B cell (primary cell): ENCODE measurements at places on chromosomes 7 and 10. TPM values are rescaled to one million over a fixed set of nuclear protein-coding genes. Genes with fewer than 3 reads are reported as not detected.

DNA sequence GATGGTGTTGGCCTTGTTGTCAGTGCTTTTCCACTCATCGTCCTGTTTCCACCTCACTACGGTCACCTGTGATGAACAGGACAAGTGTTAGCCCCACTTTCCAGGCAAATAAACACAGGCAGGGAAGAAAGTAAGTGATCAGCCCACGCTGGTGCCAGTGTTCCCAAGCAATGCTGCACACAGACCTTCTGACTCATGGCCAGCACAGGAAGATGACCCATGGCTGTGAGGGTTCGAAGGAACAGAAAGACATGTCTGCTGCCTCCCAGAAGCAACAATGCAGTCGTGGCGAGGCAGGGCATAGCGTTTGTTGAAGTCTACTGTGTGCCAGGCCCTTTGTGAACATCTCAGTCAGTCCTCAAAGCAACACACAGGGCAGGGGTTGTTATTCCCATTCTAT, 35.7 kb downstream of the SLC29A3 start:
- H3K27me3 ChIP-seq = no peaks in the 10 kb centered on the region
- no peak overlapping the region for H3K4me3 ChIP-seq
- DNase-seq = no peak
- peaks cover 23% of the 10 kb centered on the region for H3K4me1 ChIP-seq
- peaks cover 7% of the 10 kb centered on the region for H3K36me3 ChIP-seq

GRCh38 chr10:73159038-73159648, 8.7 kb downstream of the ECD start:
- H3K4me1 ChIP-seq = no peaks in the 10 kb centered on the region
- peaks cover 41% of the 10 kb centered on the region for H3K36me3 ChIP-seq
- no peaks in the 10 kb centered on the region for H3K27me3 ChIP-seq
- no peak overlapping the region for H3K27ac ChIP-seq
- H3K4me3 ChIP-seq = no peak overlapping the region

DNA sequence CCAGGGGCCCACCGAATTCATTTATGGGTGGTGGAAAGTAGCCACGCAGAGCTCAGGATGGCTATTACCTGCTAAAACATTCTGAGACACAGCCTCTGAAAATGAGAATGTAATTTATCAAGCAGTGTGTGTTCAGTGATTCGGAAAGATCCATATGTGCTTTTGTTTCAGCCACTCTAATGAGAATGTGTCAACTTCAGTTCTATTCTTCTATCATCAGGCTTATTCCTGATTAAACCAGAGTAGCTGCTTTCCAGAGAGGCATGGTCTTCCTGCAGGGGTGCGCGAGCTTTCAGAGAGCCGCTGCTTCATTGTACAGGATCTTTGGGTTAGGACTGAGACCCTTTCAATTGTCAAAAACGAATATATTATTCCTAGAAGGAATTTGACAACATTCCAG, 167.6 kb downstream of the OTUD1 start:
- no peak overlapping the region for H3K27ac ChIP-seq
- H3K4me1 ChIP-seq = no peaks in the 10 kb centered on the region
- no peak overlapping the region for H3K4me3 ChIP-seq
- H3K27me3 ChIP-seq = no peaks in the 10 kb centered on the region
- H3K36me3 ChIP-seq = no peaks in the 10 kb centered on the region

The LMOD2 gene
- polyA plus RNA-seq = not detected in 2 replicates

The IKZF1 gene
- 199 and 229 TPM in 2 replicates for polyA plus RNA-seq

- H3K27ac ChIP-seq = peak overlapping the region; percentile 67
- peak overlapping the region; percentile 54 for H3K4me3 ChIP-seq
- DNase-seq = peak; percentile 51
- peaks cover 41% of the 10 kb centered on the region for H3K4me1 ChIP-seq
- H3K27me3 ChIP-seq = no peaks in the 10 kb centered on the region
- H3K36me3 ChIP-seq = no peaks in the 10 kb centered on the region
These were observed 78.0 kb downstream of the MKI67 start for GRCh38 chr10:128047991-128048818.

DNA sequence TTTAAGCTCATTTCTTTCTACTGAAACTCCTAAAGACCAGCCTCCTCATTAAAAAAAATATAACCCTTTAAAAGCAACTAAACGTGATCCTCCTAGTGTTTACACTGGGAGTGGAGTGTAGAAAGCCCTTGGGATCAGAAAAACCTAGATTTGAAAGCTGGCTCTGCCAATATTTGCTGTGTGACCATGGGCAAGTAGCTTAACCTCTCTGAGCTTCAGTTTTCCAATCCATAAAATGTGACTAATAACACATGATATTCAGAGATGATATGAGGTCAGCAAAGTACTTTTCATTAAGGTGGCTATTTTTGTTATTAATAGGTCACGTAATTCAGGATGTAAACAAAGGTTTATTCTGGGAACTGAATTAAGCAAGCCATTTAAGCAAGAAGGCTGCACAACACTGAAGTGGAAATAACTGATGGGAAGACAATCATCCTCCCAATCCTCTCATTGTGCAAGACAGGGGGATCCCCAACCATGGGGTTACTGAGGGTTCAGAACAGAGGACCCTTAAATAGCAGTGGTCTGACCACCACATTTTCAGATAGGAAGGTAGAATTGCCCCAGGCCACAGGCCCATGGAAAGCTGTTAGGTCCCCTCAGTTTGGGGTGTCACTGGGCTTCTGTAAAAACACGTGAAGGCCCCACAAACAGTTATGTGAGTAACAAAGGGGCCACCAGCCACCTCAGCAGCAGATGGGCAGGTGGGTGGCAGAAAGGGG, 49.1 kb upstream of the EEPD1 start:
- no peak overlapping the region for H3K4me3 ChIP-seq
- no peaks in the 10 kb centered on the region for H3K4me1 ChIP-seq
- DNase-seq = no peak
- H3K36me3 ChIP-seq = no peaks in the 10 kb centered on the region
- H3K27me3 ChIP-seq = no peaks in the 10 kb centered on the region

The CYP17A1 gene
- polyA plus RNA-seq = not detected in 2 replicates

The CFAP70 gene
- polyA plus RNA-seq = 1.6 and 2.5 TPM in 2 replicates

DNA sequence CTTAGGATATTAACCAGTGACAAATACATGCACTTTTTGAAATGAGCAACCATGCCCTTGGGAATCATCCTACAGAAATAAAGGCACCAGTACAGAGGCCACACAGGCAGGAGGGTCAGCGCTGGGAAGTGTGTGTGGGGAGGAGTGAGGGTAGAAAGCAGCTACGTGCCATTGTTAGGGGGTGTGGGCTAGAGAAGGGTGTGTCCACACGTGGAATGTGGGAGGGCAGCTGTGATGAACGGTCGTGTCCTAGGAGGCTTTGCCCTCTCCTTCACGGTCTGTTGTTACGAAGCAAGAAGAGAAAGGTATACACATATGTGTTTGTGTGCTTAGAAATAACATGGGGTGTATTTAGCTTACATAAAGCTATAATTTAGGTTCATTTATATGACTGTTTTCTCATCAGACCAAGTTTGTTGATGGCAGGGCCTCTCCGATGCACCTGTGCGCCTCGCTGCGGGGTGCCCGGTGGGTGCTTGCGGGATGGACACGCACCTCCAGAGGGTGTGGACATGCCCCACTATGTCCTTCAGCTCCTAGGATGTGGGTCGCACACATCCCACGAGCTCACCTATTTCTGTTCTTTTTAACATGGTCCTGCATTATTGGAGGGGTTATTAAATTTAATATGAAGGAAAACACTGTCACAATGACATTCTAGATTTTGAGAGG, 16.9 kb upstream of the GET4 start:
- no peak for DNase-seq
- H3K4me1 ChIP-seq = no peaks in the 10 kb centered on the region
- no peaks in the 10 kb centered on the region for H3K27me3 ChIP-seq
- H3K4me3 ChIP-seq = no peak overlapping the region
- no peak overlapping the region for H3K27ac ChIP-seq
- no peaks in the 10 kb centered on the region for H3K36me3 ChIP-seq

The EBLN1 gene
- polyA plus RNA-seq = not detected in 2 replicates

The HOXA2 gene
- polyA plus RNA-seq = not detected in 2 replicates

The FOXK1 gene
- 17.9 and 27.0 TPM in 2 replicates for polyA plus RNA-seq

DNA sequence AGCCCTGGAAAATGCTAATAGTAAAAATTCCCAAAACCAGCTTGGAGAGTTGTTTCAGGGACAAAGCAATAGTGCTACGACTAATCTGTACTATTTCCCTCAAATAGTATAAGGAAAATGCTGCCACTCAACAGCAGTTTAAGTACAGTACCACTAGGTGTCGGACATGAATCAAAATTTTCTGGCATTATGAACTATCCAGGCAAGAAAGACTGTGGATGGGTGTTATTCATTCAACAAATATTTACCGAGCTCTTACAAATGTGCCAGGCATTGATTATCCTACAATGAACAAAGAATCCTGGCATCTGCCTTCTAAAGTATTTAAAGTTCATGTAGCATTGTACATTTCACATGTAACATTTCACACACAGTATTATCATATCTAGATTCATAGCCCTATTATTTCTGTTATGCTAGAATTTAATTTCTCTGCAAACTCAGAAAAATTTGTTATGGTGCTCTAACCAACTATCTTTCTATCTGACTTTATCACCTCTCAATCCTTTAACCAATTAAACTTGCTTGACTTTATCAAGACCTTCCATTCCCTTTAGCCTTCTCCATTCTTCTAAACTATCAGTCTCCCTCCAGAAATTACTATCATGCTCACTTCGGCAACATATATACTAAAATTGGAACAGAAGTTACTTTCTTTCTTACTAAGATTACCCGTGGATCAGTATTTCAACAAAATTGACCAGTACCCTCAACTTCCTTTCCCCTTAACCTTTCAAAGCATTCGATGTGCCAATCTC, 80.6 kb downstream of the ARHGAP21 start:
- H3K36me3 ChIP-seq = no peaks in the 10 kb centered on the region
- H3K4me1 ChIP-seq = no peaks in the 10 kb centered on the region
- no peaks in the 10 kb centered on the region for H3K27me3 ChIP-seq
- no peak overlapping the region for H3K27ac ChIP-seq
- H3K4me3 ChIP-seq = no peak overlapping the region

The ZDHHC16 gene
- polyA plus RNA-seq = 21.0 and 24.1 TPM in 2 replicates

DNA sequence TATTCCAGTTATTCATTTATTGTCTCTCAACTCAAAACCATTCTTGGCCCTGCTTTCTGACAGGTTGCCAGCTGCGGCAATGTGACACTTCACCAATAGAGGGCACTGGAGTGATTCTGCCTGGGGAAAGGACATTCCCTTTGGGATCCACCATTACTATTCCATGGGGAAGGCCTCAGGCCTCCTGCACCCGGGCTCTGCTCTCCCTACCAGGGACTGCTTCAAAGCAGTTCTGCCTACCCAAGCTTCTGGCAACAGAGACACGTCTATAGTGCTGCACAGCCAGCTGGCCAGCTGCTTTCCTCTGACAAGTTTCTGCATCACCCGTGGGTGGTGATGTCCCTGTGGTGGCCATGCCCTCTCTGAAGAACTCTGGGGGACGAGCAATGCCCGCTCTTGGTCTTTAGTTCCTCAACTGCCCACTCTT, 163.8 kb downstream of the ELMO1 start:
- H3K4me1 ChIP-seq = peaks cover 23% of the 10 kb centered on the region
- DNase-seq = peak; percentile 56
- no peaks in the 10 kb centered on the region for H3K27me3 ChIP-seq
- H3K27ac ChIP-seq = no peak overlapping the region

GRCh38 chr7:111051832-111052231, 39.1 kb upstream of the LRRN3 start:
- DNase-seq = no peak
- H3K27me3 ChIP-seq = no peaks in the 10 kb centered on the region
- no peaks in the 10 kb centered on the region for H3K4me1 ChIP-seq
- H3K27ac ChIP-seq = no peak overlapping the region

DNA sequence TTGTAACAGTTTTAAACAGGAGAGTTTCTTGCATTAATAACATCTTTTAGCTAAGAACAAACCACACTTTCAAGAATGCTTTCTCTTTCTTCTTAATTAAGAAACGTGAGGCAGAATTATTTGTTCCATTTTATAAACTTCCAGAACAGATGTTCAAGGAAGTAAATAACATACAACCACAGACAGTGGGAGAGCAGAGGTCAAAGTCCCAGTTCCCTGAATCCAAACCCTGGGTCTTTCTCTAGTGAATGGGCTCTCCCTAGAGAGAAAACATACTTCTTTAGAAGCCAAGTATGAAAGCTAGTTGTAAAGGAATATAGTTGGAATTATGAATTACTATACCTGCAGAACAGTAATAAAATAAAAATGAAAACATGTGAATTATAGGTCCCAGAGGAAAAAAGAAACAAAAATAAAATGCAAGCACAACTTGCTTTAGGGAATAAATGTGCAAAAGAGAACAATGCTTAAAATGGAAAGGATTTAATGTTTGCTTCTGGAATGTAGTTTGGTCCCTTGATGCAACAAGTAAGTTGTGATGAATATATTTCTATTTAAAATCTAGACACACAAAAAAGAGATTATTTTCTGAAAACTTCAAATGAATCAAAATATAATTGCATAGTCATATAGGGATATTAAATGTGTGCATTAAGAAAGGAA, 6.0 kb downstream of the OR6B1 start:
- H3K27ac ChIP-seq = no peak overlapping the region
- no peak overlapping the region for H3K4me3 ChIP-seq
- no peaks in the 10 kb centered on the region for H3K4me1 ChIP-seq

The FAM25G gene
- polyA plus RNA-seq = not detected in 2 replicates

DNA sequence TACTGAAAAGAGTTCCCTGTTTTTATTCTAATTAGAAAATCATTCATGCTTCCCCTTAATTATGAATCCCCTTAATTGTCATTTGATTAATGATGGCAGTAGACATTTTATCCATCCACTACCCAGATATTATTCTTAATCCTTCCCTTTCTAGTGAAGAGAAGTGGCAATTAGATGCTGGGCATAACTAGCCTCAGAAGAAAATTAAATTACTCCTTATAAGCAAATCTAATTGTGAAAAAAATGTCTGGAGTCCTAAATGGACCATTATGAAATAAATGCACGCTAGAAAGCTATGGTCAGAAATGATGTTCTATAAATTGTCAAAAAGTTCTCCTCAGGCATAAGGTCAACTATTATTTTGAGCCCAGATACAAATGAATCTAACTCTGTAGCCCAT, 4.5 kb downstream of the ABCB1 start:
- H3K36me3 ChIP-seq = no peaks in the 10 kb centered on the region
- H3K4me3 ChIP-seq = no peak overlapping the region
- no peak for DNase-seq
- no peak overlapping the region for H3K27ac ChIP-seq

GRCh38 chr10:133530506-133530905, 3.3 kb downstream of the CYP2E1 start:
- no peak for DNase-seq
- no peaks in the 10 kb centered on the region for H3K36me3 ChIP-seq
- peaks cover 24% of the 10 kb centered on the region for H3K4me1 ChIP-seq
- no peak overlapping the region for H3K4me3 ChIP-seq
- H3K27me3 ChIP-seq = peaks cover 68% of the 10 kb centered on the region
- H3K27ac ChIP-seq = no peak overlapping the region

DNA sequence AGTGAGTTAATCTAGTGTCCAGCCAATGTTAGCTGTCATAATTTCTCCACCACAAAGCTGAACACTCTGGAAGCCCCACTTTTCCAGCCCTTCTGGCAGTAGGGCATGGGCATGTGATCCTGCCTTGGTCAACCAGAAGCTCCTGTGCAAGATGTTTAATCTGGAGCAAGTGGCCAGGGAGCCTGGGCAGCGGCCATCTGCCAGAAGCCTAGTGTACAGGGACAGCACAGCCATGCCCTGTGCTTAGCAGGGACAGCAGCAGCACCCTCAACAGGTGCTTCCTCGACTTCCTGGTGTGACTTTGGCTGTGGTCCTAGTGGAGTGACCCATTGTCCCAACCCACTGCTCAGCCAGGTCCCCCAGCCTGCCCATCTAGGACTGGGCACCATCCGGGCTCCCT, 10.3 kb downstream of the RBP3 start:
- no peaks in the 10 kb centered on the region for H3K36me3 ChIP-seq
- H3K27ac ChIP-seq = no peak overlapping the region
- no peaks in the 10 kb centered on the region for H3K27me3 ChIP-seq
- no peaks in the 10 kb centered on the region for H3K4me1 ChIP-seq
- no peak overlapping the region for H3K4me3 ChIP-seq

The WNT8B gene
- polyA plus RNA-seq = 0.06 TPM in 1 of 2 replicates, not detected in the other
